ENCODE measurements at places on chromosomes 2 and 18.

GRCh38 chr2:37361994-37362698 lies 17.7 kb downstream of the QPCT start:
- DNase-seq: no peak

DNA sequence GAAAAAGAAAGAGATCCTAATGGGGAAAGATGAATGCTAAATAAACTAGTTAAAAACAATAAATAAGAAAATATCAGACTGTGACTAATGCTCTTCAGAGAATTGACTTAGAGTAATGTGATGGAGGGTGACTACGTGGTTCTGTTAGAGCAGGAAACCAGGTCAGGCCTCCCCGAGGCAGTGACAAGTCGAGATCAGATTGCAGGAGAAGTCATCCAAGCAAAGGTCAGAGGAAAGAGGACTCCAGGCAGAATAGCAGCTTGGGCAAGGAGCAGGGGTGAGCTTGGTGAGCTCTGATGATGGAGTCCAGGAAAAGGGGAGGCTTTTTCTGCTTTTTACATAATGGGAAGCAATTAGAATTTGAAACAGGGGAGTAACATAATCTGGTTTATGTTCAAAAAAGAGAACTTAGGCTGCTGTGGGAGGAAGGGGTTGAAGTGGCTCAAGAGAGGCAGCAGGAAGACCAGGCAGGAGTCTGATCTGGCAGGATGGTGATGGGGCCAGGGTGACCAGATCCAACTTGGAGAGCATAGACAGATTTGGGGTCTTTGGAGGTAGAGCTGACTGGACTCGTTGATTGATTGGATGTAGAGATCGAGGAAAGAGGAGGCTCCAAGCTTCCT lies 27.3 kb upstream of the ITGB6 start:
- DNase-seq: no peak

DNA sequence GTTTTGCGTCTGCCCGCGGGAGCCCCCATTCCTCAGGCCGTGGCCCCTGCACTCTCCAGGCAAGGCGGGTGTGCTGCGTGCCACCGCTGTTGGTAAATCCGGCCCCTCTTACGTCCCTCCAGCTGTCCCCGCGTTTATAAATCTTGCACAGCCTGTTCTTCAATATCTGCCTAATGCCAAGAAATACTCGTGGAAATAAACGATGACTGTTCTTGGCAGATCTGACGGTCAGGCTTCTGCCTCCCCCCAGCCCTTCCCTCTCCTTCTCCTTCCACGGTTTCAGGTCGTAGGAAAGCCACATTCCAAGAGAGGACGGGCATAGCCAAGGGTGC lies 20.5 kb downstream of the ODC1 start:
- DNase-seq: no peak

DNA sequence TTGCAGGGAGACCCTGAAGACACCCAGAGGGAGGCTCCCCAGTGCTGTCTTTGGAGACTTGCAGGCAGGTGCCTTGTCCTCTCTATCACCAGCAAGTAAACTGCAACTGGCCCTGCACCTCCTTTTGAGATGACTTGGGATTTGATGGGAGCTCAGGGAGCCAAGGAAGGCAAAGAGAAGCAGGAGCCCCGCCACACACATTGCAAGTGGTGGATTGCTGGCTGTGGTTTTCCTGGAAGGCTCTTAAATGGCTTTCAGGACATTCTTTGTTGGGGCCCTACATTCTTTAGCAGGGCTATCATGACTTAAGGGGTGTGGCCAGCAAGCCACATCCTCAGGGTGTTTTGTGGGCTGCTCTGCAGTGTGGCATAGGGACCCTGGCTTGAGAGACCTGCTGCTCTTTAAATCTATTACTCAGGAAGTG lies 39.9 kb upstream of the CDC42EP3 start:
- DNase-seq: no peak

DNA sequence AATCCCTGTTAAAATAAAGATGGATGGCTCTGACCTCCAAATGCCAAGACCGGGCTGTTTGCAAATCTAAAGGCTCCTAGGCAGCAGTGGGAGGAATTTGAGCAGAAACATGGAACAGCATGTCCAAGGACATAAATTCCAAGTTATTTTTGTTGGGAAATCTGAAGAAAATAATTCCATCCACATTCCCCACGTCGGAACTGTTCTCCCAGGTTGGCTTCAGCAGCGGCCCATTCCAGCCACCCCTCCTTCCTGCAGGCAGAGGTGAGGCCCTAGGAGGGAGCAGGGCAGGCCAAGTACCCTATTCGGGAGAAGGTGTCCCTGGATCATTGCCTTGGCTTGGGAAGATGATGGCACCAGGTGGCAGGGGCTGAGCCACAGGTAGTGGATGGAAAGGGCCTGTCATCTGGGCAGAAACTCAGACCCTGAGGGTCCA lies 117.1 kb downstream of the CAPN13 start:
- DNase-seq: no peak

- no peak for DNase-seq
Observed at GRCh38 chr18:63017076-63017475, 301.7 kb downstream of the PHLPP1 start.

- DNase-seq: no peak
Observed at GRCh38 chr2:143284087-143284675, 155.0 kb downstream of the ARHGAP15 start.

- DNase-seq: no peak
Observed at GRCh38 chr2:64982311-64982857, 6.8 kb upstream of the SLC1A4 start.
